ENCODE measurements at places on chromosomes 1 and 21.

GRCh38 chr1:64137412-64137803 is 66.0 kb upstream of the UBE2U start:
- DNase-seq, result no peak

DNA sequence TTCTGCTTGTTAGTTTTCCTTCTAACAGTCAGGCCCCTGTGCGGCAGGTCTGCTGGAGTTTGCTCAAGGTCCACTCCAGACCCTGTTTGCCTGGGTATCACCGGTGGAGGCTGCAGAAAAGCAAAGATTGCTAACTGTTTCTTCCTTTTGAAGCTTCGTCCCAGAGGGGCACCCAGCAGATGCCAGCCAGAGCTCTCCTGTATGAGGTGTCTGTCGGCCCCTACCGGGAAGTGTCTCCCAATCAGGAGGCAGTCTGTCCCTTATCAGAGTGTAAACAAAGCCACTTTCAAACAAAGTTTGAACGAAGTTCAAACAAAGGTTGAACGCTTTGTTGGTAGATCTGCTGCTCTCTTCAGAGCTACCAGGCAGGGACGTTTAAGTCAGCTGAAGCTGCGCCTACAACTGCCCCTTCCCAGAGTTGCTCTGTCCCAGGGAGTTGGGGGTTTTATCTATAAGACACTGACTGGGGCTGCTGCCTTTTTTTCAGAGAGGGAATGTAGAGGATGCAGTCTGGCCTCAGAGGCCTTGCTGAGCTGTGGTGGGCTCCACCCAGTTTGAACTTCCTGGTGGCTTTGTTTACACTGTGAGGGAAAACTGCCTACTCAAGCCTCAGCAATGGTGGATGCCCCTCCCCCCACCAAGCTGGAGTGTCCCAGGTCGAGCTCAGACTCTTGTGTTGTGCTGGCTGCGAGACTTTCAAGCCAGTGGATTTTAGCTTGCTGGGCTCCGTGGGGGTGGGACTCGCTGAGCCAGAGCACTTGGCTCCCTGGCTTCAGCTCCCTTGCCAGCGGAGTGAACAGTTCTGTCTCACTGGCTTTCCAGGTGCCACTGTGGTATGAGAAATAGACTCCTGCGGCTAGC is 401.8 kb downstream of the SRGAP2C start:
- DNase-seq, result no peak

DNA sequence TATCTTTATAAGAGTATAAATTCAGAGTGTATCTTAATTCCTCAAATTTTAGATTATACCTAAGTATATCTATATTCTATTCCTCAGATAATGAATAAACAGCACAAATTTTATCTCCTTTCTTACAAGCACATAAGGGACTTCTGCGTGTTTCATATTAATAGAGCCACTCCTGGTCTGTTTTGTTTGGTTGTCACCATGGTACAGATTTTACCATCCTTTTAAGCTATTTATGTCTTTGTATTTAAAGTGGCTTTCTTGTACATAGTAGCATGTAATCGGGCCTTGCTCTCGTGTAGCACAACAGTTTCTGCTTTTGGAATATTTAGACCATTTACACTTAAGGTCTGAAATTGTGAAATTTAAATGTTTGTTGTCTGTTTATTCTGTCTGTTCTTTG is 52.6 kb upstream of the SLC35A3 start:
- no peak for DNase-seq

DNA sequence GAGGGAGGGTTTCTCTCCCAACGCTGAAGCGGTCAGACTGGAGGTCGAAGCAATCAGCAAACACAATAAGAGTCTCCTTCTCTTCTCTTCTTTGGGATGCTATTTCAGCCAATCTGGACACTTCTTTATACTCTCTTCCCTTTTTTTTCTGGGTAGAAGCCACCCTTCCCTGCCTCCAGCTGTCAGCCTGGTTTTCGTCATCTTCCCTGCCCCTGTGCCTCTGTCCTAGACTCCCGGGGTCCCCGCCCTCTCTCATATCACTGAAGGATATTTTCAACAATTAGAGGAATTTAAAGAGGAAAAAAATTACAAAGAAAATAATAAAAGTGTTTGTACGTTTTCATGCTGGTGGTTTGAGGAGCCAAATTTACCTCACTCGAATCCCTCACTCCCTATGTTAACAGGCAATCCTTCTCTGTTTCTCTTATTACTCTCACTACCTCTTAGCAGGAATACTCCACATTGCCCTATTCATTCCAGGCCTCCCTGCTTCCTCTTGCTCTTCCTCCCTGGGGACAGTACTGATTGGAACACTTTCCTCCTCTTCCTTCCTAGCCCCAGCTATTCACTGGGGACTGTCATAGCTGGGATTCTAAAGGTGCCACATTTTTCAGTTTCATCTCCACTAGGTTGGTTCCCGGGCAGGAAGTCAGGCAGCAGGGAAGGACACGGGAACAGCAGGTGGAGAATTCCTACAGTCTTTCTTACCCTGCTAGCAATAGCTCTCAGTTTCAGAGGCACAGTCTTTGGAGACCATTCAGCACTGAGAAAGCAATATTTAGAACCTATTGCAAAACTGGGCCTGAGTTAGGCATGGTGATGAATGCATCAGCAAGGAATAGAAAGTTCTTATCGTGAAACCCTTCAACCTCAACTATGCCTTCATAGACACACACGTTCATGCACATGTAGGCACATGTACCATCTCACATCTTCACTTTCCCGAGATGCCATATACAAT is 288.0 kb downstream of the PBX1 start:
- no peak for DNase-seq

DNA sequence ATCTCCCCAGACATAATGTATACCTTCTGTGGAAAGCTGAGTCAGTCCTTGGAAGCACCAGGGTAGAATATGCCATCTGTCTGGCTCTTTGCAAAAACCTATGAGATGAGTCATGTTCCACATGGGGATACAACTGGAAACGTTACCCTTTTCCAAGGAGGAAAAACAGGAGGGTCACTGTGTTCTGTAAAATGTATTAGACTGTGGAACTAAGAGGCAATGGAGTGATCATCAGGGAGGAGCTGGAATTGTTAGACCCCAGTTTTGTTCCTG is 16.1 kb upstream of the PSMD4 start:
- no peak for DNase-seq

DNA sequence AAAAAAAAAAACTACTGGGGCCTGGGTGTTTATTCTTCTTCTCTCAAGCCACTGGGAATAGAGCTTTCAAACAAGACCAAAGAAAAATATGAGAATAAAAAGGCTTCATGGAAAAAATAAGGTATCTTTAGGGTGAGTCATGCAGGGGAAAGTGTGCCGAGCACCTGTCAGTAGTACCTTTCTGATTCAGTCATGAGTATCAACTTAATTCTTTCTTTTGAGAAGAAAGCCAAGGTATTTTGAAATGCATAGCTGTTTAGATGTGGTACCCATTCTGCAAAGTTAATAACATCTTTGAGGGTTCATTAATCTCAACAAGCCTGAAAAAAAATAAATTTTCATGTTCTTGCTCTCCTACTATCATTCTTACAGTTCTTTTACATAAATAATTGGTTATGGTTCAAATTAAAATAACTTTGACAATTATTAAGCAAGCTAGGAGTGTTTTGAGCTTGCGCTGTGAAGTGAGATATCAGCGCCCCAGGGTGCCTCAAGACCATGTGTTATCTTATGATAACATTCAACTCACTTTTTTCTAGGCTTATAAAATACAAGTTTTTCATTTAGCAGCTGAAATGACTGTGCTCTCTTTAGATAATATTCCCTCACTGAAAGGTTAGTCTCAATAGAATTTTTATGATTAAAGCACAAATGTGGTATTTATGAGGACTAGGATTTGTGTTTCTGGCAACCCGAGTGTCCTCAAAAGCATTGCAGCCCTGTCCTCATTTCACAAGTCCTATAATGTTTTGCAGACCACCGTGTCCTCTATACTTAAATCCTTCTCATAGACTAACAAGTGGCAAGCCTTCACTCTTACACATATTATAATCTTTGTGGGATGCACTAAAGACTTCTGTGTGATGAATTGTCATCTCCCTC is 138.6 kb downstream of the SLC44A5 start:
- DNase-seq, result no peak

DNA sequence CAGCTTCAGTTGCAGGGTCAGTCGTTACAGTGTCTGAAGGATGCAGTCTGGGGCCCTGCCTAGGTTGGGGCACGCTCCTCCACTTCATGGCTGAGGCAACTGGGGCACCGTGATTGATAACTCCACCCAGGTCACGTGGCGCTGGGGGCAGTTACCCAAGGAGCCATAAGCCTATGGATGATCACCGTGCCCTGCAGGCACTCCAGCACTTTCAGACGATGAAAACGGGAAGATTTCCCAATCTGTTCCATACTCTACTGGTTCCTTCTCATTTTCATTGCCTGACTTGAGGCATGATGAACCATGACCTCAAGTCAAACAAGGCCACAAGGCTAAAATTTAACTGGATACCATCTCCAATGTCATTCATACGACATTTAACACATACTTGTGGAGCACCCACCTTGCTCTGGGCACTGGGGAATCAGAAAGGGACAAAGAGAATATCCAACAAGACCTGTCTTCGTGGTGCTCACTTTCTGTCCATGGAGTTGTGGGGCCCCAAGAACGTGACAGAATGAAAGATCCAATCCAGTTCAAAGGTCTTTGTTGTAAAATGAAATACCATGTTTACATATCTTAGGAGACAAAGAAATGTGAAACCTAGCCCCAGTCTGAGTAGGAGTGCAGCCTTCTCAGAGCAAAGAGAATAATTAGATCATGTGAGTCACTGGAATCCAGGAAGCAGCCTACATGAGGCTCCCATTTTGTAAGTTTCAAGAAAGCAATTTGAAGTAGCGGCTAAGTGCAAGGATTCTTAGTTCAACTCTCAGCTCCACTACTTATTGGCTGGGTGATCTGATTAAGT is 39.4 kb upstream of the SPOCD1 start:
- DNase-seq, result no peak

GRCh38 chr1:24526940-24527542 is 24.4 kb downstream of the RCAN3 start:
- DNase-seq, result no peak

GRCh38 chr1:214843281-214843680 is 239.3 kb upstream of the KCNK2 start:
- DNase-seq, result no peak

- no peak for DNase-seq
Measured at GRCh38 chr1:14738235-14738634, 139.8 kb downstream of the KAZN start.

- DNase-seq, result no peak
Measured at GRCh38 chr1:55378582-55378981, 163.4 kb upstream of the USP24 start.

DNA sequence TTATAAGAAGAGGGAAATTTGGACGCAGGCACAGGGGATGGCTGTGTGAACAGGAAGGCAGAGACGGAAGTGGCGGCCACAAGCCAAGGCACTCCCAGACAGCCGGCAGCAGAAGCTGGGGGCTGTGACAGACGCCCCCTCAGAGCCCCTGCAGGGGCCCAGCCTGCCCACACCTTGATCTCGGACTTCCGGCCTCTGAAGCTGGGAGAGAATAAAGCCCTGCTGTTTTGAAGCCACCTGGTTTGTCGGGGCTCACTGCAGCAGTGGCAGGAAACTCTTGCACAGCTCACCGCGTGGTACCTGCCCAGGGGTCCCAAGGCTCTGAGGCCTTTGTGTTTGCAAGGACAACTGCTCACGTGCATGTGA is 13.7 kb downstream of the MEGF6 start:
- DNase-seq, result no peak

DNA sequence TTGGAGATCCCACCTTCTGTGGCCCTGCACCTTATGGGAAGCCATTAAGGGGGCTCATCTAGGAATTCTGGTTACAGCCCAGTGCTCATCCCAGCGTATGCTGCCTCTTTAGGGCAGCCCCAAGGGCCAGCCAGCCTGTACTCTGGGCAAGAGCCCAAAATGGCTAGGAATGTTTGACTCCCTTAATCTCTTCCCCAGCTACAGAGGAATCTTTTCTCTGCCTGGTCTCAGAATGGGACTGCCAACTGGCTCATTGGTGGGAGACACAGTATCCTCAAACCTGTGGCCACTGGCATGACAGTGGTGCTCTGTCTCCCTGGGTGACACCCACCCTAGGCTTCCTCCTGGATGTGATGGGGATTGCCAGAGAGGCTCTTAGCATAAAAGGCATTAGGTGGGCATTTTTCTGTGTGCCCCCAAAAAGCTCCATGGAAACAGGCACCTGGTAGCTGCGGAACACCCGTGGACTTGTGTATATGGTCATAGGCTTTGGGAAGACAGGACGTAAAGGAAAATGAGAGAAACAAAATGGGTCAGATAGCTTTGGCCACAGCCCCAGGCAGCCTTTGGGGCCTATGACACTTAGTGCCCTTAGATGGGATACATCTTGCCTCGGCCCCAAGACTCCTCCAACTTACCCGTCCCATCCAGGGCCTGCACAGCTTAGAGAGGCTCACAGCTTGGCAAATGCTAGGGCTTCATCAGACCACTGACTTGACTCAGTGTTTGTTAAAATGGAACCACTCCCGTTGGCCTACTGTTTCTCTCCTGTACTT is 6.9 kb downstream of the TMEM81 start:
- DNase-seq, result no peak

DNA sequence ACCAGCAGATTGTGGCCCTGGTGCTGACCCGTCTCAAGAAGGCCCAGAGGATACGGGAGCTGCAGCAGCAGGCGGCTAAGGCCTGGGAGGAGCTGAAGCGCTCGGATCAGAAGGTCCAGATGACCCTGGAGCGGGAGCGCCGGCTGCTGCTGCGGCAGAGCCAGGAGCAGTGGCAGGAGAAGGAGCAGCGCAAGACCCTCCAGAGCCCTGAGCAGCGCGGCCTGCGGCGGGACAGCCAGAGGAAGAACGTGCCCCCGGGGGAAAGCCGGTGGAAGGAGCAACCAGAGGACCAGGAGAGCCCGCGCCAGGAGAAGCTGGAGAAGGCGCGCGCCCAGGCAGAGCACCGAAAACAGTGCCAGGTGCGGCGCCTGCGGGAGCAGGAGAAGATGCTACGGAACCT is 1.0 kb downstream of the CCDC185 start:
- no peak for DNase-seq

- no peak for DNase-seq
Measured at GRCh38 chr1:61277121-61277690, 194.8 kb downstream of the NFIA start.

GRCh38 chr1:183276386-183277080 is 90.5 kb downstream of the LAMC2 start:
- DNase-seq, result no peak

GRCh38 chr21:39911286-39912199 is 44.3 kb downstream of the PCP4 start:
- no peak for DNase-seq

DNA sequence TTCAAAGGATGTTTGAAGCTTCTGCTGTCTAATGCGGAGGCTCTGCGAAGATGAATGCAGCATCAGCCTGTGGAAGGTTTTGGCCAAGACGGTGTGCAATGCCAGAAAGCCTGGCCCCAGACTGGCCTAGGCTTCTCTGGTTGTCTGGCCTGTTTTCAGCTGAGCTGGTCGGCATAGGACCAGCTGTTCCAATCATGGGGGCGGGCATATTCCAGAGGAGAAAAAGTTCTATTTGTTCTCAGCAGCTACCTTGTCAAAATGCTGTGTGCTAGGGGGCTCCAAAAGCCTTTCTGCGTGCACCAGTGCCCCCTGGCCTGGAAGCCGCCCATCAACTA is 57.6 kb downstream of the TGFB2 start:
- no peak for DNase-seq
